ENCODE measurements at places on chromosomes 11 and 22.

DNA sequence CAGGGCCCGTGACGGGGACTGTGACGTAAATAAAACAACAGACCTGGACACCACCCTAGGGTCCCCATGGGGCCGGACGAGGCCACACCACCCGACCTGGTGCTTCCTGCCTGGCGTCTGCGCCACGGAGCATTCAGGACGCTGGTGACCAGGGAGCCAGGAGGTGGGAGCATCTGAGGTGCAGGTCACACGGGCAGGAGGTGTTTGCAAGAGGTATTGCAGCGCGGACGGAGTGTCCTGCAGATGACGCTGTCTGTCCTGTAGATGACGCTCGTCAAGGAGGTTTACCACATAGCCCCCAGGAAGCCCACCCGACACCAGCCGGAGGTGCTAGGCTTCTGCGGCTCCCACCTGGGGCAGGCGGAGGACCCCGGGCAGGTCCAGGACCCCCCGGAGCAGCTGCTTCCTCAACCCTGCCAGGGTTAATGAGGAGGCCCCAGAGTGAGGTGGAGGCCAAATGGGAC lies 986 bp upstream of the MUC5B start:
- DNase-seq, result no peak

GRCh38 chr11:107592813-107593212 lies 1.9 kb downstream of the ELMOD1 start:
- no peak for DNase-seq

- DNase-seq, result no peak
Observed at GRCh38 chr11:94895451-94895850, 77.9 kb downstream of the CWC15 start.

- DNase-seq, result no peak
Observed at GRCh38 chr11:70547821-70548670, 149.7 kb downstream of the CTTN start.

GRCh38 chr11:19844806-19845205 lies 132.2 kb downstream of the NAV2 start:
- DNase-seq, result no peak

GRCh38 chr22:29330753-29331152 lies 15.3 kb upstream of the RASL10A start:
- no peak for DNase-seq

DNA sequence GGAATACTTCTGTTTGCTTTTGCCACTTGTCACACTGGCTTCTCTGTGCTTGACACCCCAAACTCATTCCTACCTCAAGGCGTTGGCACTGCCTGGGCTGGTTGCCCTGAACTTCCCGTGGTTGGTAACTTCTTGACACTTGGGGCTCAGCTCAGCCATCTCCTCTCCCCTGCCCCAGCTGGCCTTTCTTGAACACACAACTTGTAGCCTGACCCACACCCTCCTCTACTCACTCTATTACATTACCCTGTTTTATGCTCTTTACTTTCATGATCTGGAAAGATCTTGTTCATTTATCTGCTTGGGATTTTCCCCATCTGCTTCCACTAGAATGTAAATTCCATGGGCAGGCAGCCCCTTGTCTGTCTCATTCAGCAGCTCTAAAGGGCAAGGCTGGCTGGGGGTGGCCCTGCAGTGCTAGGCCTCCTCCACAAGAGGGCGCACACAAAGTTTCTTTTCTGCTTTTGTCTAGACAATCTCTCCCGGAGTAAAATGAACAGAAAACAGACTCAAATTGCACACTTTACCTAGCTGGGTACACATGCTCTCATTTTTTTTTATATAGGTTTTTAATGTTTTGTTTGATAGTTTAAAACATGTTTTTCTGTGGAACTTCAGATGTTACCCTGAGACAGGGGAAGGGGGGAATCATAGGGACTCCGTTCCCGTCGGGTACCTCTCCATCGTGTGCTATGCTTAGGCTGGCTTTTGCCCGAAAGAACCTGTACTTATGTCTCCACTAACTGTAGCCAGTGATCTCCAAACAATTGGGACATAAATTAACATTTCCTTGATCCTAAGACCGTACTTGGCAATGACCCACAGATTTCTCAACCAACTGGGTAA lies 16.4 kb upstream of the MRGPRX2 start:
- peak; percentile 72 for DNase-seq

GRCh38 chr11:89433278-89433677 lies 57.9 kb downstream of the NOX4 start:
- DNase-seq, result no peak

GRCh38 chr22:17862646-17863181 lies 88.4 kb upstream of the BID start:
- no peak for DNase-seq

DNA sequence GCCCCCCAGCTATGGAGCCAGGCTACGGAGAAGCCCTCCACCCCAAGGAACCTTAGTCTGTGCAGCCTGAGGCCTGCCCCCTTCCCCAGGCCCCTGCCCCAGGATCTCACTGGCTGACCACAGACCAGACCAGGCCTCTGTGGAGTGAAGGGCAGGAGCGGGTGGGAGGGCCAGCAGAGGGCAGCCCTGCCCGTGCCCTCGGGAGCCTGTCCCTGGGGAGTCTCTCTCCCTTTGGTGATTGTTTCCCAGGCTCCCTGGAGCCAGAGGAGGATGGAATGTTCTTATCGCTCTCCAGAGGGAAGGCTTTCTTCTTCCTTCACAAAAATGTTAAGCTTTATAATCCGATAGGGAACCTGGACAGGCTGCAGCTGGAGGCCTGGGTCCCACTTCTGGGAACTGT lies 455.3 kb downstream of the SOX6 start:
- DNase-seq, result no peak

GRCh38 chr11:8097468-8097867 lies 16.5 kb downstream of the TUB start:
- no peak for DNase-seq

DNA sequence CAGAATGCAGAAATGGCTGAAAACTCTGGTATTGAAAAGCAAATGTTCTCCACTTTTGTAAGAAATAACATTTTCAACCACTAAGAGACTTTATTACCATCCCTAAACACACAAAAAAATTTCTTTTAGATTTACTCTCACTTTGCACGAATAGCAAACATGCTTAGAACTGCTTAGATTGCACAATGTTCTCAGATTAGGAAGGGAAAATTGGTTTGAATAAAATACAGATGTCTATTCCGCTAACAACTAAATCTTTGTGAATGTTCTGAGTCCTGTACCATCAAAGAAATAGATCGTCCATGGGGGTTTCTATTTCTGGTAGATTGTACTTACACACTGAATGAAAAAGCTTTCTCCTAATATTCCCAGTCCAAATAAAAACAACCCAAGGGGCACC lies 40.1 kb downstream of the BDNF start:
- no peak for DNase-seq

DNA sequence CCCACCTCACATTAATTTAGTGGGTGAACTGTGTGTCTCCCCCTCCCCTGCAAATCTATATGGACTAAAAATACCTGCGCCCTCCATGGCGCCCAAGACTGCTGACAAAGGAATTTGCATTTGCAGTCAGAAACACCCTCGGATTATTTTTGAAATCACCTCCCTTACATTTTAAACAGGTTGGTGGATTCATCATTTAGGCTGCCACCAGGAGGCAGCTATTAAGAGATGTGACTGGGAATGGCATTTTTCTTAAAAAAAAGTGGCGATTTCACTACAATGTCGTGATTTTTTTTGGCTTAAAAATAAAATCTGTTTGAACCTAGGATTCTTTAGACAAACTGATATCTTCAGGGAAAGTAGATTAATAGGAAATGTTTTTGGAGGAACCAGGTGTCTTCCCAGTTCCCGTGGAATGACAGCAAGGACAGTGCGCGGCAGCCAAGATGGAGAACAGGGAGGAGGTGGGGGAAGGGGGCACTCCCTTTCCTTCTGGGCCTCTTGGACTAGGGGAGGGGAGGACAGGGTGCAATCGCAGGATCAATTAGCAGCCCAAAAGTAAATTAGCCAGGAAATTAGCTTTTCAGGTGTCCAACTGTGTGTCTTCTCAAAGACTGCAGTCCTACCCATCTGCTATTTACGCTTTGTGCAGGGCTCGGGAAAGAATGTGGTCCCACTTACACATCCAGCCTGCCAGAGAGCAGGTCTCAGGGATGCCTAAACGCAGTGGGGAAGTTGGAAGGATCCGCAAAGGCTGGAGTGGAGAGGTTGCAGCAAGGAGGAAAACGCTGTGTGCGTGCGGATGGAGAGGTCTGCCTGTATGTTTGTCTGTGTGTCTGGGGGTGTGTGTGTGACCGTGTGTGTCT lies 496.4 kb downstream of the NTM start:
- DNase-seq, result no peak

DNA sequence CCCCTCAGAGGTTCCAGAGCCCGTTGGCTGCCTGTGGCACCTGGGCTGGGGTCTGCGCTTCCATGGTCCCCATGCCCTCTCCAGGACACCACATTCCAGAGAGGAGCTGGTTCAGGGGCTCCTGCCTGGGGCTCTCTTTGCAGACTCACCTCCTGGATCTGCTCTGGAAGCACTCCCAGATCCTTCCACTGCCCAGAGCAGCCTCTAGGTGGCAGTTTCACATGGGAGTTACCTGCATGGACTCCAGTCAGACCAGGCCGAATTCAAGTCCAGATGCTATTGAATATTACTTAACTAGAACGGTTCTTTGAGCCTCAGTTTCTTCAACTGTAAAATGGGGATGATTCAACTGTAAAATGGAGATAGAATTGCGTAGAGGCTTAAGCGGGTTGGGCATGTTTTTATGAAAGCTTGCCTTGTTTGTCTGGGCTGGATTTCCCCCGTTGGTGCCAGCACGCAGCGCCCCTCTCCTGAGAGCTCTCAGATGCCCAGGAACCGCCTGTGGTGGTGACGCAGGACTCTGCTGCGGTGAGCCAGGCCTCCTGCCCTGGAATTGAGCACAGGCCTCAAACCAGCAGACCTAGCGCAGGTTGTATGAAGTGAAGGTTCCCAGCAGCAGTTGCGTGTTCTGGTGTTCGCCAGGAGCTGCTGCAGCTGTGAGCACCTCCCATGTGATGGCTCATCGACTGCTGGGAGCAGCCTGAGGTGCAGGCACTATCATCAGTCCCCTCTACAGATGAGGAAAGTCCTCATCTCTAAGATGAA lies 44.2 kb downstream of the LMO1 start:
- DNase-seq, result peak; percentile 42

- no peak for DNase-seq
Observed at GRCh38 chr11:7973011-7973410, 7.8 kb upstream of the NLRP10 start.

- DNase-seq, result no peak
Observed at GRCh38 chr11:21894492-21894891, 298.4 kb upstream of the ANO5 start.

GRCh38 chr11:34667810-34668582 lies 47.1 kb downstream of the EHF start:
- DNase-seq, result no peak

DNA sequence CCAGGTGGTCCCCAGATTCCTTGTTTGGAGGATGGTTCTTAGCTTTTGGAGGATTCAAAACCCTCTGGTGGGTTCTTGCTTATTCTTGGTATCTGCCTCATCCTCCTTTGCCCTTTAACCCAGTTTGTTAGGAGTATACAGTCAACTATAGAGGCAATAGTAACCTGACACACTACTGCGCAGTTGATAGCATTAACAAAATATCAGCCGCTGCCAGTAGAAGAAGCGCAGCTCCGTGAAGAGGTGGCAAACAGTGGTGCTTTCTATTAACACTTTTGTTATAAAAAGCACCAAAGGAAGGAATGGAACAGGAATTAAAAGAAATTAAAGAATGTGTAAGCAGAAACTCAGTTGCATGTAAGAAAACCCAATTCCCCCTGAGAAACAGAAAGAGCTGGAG lies 29.3 kb downstream of the SLC22A25 start:
- DNase-seq, result no peak
